ENCODE measurements at places on chromosomes 2 and 18. TPM values are rescaled to one million over a fixed set of nuclear protein-coding genes. Genes with fewer than 3 reads are reported as not detected.

- DNase-seq: no peak
Measured at GRCh38 chr2:80168037-80168436, 136.5 kb downstream of the LRRTM1 start.

DNA sequence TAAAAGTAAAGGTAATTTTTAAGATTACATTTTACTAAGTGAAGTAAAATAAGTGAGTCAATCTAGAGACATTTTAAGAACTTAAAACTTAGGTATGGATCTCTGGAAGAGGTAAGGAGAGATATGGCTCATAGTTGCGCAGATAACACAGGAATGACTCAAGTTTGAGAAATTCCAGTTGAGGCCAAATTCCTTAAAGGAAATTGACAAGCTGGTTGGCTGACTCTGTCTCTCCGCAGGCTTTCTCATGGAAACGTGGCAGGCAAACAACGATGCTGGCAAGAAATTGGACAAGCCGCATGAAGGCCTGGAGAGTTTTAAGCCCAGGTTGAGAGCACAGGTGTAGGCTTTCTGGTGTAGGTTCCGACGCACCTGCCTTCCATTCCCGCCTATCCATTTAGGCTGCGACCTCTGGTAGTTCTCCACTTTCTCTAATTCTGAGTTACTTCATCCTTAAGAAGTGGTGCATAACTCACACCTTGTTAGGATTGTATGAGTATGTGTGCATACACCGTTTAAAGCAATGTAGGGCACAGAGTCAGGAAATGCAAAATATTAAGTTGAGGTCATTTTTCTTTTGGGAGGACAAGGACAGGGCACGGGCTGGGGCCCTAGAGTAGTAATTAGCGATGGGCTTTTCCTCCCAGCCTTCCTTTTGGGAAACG is 589 bp upstream of the DAW1 start:
- DNase-seq: peak; percentile 71

GRCh38 chr2:6213056-6213780 is 521.0 kb downstream of the SOX11 start:
- no peak for DNase-seq

- DNase-seq: no peak
Measured at GRCh38 chr2:49110571-49110970, 43.7 kb downstream of the FSHR start.

- DNase-seq: no peak
Measured at GRCh38 chr2:196337208-196337953, 166.0 kb upstream of the STK17B start.

- DNase-seq: peak; percentile 47
Measured at GRCh38 chr18:12744103-12744502, 41.3 kb downstream of the PSMG2 start.

- no peak for DNase-seq
Measured at GRCh38 chr18:28183418-28184078, 6.6 kb upstream of the CDH2 start.

GRCh38 chr18:23943104-23943503 is 71.5 kb upstream of the TTC39C start:
- no peak for DNase-seq

DNA sequence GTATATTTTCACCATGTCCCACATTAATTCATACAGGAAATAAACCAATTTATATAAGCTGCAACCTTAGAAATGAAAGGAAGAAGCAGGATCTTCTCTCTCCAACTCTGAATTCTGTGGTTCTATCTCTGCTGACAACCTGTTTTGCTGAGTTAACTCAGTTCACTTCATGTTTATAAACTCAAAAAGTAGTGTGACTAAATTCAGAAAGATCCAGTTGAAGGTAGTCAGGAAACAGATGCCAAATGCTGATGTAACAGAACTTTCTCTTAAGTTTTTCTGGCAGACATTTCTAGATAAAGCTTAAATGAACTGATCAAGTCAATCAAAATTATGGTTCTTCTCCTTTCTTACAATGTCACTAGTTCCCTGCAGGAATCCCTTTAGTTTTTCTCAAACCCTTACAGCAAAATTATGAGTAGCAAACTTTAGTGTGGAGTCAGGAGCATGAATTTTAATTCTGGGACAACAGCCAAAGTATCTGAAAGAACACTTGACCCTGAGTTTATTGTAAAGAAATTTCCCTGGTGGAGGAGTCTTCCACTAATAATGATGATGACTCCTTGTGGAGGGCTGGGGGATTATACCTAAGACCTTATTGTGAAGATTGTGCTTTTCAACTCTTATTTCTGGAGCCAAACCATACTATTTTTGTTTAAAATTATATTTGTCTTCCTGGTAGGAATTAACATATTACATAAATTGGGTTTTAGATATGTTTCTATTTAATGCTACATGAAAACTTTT is 216.9 kb downstream of the MYO3B start:
- no peak for DNase-seq

- DNase-seq: no peak
Measured at GRCh38 chr2:172288603-172289002, 138.8 kb upstream of the ITGA6 start.

- no peak for DNase-seq
Measured at GRCh38 chr18:38900031-38900430, 1334.4 kb upstream of the CELF4 start.

GRCh38 chr2:164841719-164842623 is at the start of gene COBLL1:
COBLL1 (minus strand) TSS chr2:164841823; CDS start chr2:164841196, 627 bp downstream.
- DNase-seq: no peak

ALK gene
- polyA plus RNA-seq: not detected

BOLL gene
- not detected for polyA plus RNA-seq

IL36RN gene
- polyA plus RNA-seq: not detected

RETSAT gene
- polyA plus RNA-seq: 35.5 TPM

INO80D gene
- 3.9 TPM for polyA plus RNA-seq

TM4SF20 gene
- polyA plus RNA-seq: 0.82 TPM

ZSWIM2 gene
- 0.10 TPM for polyA plus RNA-seq

XIRP2 gene
- polyA plus RNA-seq: 0.36 TPM
